ENCODE measurements at places on chromosomes 3 and 15. TPM values are rescaled to one million over a fixed set of nuclear protein-coding genes. Genes with fewer than 3 reads are reported as not detected.

DNA sequence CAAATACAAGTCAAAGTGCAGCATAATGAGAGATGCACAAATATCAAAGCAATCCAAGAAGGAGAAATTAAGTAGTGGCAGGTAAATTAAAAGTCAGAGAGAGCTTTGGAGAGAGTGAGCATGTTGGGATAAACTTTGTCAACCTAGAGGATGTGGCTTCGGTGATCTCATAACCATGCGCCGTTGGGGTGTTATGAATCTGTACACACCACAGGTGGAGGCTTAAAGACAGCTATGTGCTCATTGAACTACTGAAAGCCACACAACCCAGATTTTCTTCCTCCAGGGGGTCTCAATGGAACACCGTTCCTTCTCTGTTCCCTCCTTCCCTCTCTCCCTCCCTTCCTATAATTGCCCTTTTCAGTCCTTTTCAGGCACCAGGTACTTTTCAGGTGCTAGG lies 52.0 kb downstream of the SUCNR1 start:
- no peak overlapping the region for H3K27ac ChIP-seq
- no peaks in the 10 kb centered on the region for H3K27me3 ChIP-seq
- no peak overlapping the region for H3K4me3 ChIP-seq

DNA sequence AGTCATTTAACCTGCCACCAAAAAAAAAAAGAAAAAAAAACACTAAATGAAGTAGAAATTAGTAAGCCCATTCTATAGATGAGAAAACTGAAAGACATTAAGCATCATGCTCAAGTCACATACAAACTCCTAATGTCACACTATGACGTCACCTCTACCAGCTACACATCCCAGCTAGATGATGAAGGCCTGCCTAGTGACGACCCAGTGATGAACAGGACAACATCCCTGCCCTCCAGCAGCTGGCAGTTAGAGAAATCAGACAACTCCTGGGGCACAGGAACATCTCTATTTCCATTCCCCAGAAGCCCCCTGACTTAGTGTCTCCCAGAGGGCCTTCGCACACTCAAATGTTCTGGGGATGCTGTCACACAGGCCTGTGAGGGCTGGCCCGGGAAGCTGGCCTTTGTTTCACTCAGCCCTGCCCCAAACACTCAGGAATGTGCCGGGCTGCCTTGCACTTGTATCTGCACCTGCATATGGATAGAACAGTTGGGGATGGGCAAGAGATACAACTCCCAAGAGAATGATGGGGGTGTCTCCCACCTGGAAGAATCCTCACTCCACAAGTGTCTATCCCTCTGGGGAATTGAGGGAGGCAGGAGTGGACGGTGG lies 7.0 kb upstream of the HAPLN3 start:
- H3K36me3 ChIP-seq = peaks cover 18% of the 10 kb centered on the region
- peaks cover 17% of the 10 kb centered on the region for H3K4me1 ChIP-seq
- H3K4me3 ChIP-seq = no peak overlapping the region
- no peak for DNase-seq

- H3K36me3 ChIP-seq = no peaks in the 10 kb centered on the region
- no peak overlapping the region for H3K4me3 ChIP-seq
- no peaks in the 10 kb centered on the region for H3K4me1 ChIP-seq
- no peak overlapping the region for H3K27ac ChIP-seq
- no peak for DNase-seq
These were observed 24.5 kb upstream of the ARNT2 start for GRCh38 chr15:80379693-80380092.

Gene CHRNB4
- not detected for total RNA-seq

Gene MLF1
- total RNA-seq = 13.5 TPM

Gene NR2E3
- not detected for total RNA-seq

Gene TMEM45A
- total RNA-seq = 17.2 TPM

Gene TM4SF18
- 6.5 TPM for total RNA-seq

Gene LDHAL6B
- total RNA-seq = not detected

Data from lower lobe of right lung (tissue), 2 donors.